ENCODE measurements at places on chromosomes 2 and 18.

DNA sequence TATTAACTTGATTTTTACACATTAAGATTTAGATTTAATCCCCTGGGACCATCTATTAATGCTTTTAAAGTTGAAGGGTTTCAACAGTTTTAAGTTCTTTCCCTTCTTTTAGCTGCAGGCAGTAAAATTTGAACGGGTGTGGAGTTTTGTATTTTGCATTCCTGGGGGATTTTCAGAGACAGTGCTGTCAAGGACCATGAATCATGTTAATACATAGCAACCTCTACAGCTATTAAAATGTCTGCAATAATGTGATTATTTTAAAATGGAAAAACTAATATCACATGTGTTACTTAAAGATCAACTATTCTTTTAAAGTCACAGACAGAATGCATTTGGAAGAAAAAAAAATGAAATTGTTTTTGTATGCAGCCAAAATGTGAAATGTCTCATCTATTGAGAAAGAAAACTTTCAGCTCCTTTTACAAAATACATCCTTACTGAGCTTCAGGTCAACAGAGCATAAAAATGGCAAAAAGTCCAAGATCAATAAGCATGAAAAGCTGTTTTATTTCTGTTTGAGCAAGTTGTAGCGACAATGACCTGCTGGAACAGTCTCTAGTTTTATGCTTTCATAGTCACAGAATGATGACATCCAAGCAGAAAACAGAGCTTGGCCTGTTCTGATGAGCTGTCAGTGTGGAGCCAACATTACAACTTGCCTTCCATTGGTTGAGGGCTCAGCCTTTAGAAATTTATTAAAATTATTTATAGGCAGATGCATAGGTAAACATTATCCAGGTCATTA lies 21.6 kb upstream of the ZNF521 start:
- DNase-seq: no peak

DNA sequence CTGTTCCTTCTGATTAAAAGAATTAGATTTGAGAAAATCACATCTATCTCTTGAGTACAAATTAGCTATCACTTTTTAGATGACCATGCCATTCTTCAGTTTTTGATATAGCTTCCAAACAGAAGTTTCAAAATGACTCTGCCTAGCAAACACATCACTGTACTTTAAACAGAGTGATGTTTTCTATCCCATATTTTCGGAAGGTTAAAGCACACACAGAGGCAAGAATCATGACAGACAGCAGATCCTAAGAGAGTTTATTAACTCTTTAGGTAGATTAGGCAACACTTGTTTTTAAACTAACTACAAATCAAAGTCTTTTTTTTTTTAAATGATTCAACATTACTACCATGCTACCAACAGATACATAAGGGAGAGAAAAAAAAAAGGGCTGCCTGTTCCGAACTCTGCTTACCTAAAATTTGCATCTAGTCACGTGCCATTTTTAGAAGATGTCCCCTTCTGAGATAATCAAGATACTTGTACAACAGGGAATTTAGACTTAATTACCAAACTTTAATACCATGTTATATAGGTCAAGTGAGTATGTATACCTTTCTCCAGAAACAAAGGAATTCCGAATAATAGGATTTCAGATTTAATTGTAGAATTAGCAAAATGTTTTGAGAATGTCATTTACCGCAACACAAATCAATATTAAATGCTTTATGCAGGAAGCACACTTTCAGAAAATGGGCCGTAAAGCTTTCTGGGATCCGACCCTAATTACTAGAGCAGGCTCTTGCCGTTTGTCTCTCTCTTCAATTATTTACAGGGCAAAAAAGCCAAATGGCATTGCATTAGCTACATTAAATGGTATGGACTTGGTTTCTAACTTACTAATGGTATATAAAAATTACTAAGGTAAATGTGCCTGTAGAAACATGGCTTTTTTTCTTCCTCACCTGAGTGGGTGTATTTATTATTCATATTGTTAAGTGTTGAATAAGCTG lies 2.6 kb downstream of the RBMS1 start:
- DNase-seq: no peak

DNA sequence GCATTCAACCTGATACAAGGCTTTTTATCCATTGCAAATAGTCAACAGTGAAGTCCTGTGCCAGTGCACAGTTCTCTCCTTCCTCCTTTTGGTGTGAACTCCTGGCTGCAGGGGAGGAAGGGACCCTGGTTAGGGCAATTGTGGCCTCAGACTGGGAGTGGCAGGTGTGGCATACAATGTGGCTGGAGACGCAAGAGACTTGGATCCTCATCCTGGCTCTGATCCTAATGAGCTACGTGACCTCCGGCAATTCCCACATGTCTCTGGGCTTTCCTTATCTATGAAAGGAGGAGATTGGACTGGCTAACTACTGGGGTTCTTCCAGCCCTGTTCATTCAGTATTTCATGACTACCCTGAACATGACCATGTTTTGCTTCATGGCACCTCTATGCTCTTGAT lies 10.5 kb upstream of the IL1A start:
- DNase-seq: no peak

DNA sequence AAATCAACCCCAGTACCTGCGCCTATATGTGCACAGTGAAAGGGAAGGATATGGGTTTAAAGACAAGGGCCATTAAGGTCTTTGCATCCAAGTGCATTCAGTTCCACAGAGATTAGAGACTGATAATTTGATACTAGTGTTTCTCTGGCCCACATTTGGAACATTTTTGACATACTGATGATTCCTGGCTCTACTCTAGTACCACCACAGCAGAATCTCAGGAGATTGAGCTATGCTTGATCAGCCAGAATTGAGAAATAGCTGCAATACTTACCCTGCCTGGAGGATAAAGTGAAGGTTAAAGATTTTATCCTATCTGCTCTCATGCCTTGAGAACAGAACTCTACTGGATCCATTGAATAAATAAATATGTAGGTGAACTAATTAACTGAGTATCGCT lies 1267.8 kb downstream of the SUCLG1 start:
- DNase-seq: no peak

DNA sequence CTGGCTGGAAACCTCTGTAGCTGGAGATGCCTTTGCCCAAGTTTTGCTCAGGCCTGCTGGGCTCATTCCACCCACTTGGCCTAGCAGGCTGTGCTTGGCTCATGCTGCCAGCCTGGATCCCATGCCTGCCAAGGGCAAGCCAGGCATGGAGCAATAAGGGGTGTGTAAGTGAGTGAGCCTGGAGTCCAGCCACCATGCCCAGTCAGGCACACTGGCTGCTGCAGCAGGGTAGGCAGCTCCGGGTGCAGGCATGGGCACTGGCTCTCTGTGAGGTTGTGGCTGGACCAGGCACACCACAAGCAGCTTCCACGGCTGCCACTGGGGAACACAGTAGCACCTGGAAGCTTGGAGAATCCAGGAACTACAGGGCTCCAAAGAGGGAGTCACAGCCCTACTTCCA lies 147.7 kb upstream of the HS6ST1 start:
- DNase-seq: no peak

Measured in NCI-H1417 treated with DMSO at 0.1 percent for 48 hours (cell line).